Prostate gland (tissue), 2 donors: ENCODE measurements at places on chromosomes 11 and 22.

GRCh38 chr22:47215851-47216250 lies 453.4 kb downstream of the TBC1D22A start:
- no peak overlapping the region for H3K27ac ChIP-seq
- no peaks in the 10 kb centered on the region for H3K4me1 ChIP-seq
- DNase-seq: no peak
- no peak overlapping the region for H3K4me3 ChIP-seq

DNA sequence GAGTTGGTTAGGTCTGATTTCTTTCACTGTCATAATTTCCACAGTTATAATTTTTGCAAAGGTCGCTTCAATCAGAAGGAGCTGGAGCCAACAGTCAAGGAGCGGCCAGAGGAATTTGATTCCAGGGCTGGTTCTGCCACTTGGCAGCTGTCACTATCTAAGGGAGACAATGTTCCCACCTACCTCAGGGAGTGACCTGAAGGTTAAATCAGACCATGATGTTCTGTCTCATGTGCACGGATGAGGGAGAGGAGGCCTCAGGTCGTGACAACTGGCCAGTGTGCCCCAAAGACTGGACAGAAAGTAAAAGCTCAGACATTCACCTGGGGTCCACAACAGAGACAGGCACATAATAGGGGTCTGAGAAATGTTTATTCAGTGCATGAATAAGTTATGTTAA lies 7.6 kb downstream of the MRGPRD start:
- H3K36me3 ChIP-seq: no peaks in the 10 kb centered on the region
- H3K27me3 ChIP-seq: no peaks in the 10 kb centered on the region
- peaks cover 10% of the 10 kb centered on the region for H3K4me1 ChIP-seq
- H3K27ac ChIP-seq: no peak overlapping the region
- H3K4me3 ChIP-seq: no peak overlapping the region

DNA sequence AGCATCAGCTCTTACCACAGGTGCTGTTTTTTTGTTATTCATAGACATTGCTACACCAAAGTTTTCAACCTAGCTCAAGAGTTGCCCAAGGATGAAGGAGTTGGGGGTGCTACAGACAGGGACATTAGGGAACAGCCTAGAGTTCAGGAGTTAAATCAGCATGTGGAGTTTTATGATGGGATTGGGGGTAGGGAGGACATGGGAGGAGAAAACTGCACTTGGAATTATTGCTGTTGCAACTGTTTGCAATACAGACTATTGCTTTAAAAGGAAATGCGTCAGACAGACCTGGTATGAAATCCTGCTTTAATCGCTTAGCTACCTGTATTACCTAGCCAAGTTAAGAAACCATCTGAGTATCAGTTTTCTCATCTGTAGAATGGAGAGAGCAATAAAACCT lies 6.3 kb downstream of the TMA7B start:
- no peak for DNase-seq
- no peak overlapping the region for H3K4me3 ChIP-seq
- no peaks in the 10 kb centered on the region for H3K27me3 ChIP-seq
- H3K4me1 ChIP-seq: peaks cover 18% of the 10 kb centered on the region

DNA sequence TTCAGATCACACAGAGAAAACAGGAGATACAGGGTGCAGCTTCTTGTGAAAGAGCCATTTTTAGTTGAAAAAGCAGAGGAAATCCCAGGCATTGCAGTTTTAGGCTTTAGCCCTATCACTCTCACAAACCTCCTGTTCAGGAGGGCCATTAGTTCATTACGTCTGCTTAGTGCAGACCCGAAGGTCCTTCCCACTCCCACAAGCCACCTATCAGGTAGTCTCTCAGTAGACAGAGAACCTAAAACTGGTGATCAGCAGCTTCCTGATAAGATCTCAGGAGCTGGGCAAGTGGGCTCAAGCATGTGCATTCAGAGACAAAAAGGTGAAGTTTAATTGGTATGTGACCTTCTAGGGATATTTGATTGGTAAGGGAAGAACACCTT lies 4.3 kb downstream of the GLYAT start:
- no peak overlapping the region for H3K4me3 ChIP-seq
- no peaks in the 10 kb centered on the region for H3K4me1 ChIP-seq
- no peak for DNase-seq
- no peak overlapping the region for H3K27ac ChIP-seq
- no peaks in the 10 kb centered on the region for H3K36me3 ChIP-seq

DNA sequence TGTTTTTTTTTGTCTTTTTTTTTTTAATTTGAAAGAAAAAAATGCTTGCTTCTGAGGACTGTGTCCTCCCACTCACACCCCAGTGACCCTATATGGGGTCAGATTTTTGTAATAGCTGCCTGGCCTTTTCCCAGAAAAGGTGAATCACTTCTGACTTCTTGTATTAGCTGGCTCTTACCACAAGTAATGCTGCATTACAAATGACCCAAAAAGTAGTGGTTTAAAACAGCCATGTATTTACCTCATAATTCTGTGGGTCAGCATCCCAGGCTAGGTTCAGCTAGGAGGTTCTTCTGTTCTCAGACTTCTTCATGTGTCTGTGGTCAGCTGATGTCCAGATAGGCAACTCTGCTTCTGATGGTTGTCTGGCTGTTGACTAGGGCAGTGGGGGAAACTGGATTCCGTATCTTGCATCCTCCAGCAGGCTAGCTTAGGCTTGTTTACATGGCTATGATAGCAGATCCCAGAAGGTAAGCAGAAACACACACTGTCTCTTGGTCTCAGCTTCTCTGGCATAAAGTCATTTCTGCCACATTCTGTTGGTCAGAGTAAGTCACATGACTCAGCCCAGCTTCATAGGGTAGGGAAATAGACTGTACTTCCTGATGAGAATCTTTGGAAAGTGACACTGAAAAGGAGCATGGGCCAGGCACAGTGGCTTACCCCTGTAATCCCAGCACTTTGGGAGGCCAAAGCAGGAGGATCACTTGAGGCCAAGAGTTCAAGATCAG lies 19.5 kb downstream of the LHFPL7 start:
- no peaks in the 10 kb centered on the region for H3K36me3 ChIP-seq
- no peak overlapping the region for H3K4me3 ChIP-seq

- H3K27me3 ChIP-seq: peaks cover 22% of the 10 kb centered on the region
- DNase-seq: no peak
- no peaks in the 10 kb centered on the region for H3K4me1 ChIP-seq
Observed at GRCh38 chr22:49102367-49102766, 725.3 kb downstream of the BRD1 start.

DNA sequence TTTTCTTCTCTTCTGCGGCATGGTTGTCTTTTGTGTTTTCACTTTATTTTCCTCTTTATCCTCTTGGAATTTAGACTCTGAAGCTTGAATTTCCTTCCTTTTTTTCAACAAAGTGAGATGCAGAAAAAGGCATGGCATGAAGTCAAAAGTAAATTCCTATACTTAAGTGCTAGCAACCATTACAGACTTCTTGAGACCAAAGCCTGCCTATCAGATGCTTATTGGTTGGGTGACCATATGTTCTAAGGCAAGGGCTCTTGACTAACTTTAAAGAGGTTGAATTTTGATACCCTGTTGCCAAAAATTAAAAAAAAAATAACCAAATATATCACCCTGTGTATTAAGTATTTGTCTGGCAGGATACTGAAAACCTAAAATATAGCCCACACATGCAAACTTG lies 237.4 kb downstream of the TMEM135 start:
- no peaks in the 10 kb centered on the region for H3K36me3 ChIP-seq
- no peaks in the 10 kb centered on the region for H3K27me3 ChIP-seq
- no peak overlapping the region for H3K27ac ChIP-seq
- DNase-seq: no peak

- H3K27me3 ChIP-seq: no peaks in the 10 kb centered on the region
- H3K36me3 ChIP-seq: no peaks in the 10 kb centered on the region
- H3K4me3 ChIP-seq: no peak overlapping the region
- H3K27ac ChIP-seq: no peak overlapping the region
Observed at GRCh38 chr11:111123463-111124398, 121.8 kb upstream of the POU2AF2 start.

DNA sequence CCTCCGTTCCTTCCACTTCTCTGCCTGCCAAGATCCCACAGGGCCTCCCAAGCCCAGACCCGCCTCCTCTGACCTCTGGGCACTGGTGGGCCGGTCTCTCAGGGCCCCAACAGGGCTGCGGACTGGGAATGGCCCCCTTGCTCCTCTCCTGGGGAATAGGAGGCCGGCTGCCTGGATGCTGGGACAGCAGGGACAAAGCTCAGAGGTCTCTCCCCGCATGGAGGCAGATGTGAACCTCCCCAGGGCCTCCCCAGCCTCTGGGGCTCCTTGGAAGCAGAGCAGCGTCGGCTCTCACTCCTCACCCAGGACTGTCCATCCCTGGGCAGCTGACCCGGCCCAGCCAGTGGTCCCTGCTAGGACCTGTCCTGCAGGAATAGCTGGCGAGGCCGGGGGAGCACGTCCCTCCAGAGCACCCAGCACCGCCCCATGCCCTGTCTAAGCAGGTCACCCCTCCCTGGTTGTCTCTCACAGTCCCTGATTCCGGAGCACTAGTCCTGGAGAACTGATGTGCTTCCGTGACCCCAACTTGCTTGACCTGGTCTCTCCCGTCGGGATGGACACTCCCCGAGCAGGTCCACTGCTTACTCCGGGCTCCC lies 85.8 kb downstream of the RTL6 start:
- H3K36me3 ChIP-seq: no peaks in the 10 kb centered on the region
- H3K27me3 ChIP-seq: no peaks in the 10 kb centered on the region
- no peak overlapping the region for H3K27ac ChIP-seq
- H3K4me3 ChIP-seq: no peak overlapping the region
- no peak for DNase-seq

GRCh38 chr11:15406851-15407351 lies 292.2 kb downstream of the INSC start:
- H3K27ac ChIP-seq: no peak overlapping the region
- H3K36me3 ChIP-seq: no peaks in the 10 kb centered on the region
- H3K4me1 ChIP-seq: no peaks in the 10 kb centered on the region
- no peak for DNase-seq

DNA sequence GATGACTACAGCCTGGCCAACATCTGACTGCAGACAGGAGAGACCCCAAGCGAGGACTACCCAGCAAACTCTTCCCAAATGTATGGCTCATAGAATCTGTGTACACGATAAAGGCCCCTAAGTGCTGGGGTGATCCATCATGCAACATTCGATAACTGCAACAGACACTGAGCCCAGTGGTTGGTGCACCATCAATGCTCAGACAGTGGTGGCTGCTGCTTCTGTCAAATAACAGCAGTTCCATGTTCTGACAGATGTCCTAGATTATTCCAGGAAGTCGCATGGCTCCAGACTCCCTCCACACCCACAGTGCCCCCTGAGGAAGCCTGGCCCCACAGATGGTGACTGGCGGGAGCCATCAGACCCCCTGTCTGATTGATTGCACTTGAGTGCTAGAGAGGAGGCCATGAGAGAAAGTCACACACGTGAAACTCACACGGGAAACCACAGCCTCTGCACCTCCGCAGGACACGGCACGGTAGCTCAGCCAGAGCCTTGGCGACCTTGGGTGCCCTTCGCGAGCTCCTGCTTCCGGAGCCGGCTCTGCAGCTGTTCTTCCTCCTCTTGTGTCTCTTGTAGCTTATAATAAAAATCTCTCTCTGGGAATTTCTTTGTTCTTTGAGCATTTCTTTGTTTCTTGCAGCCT lies 1155.9 kb downstream of the TBC1D22A start:
- no peak for DNase-seq
- H3K27ac ChIP-seq: no peak overlapping the region
- no peaks in the 10 kb centered on the region for H3K27me3 ChIP-seq
- no peak overlapping the region for H3K4me3 ChIP-seq
- no peaks in the 10 kb centered on the region for H3K4me1 ChIP-seq
- H3K36me3 ChIP-seq: no peaks in the 10 kb centered on the region

- no peaks in the 10 kb centered on the region for H3K27me3 ChIP-seq
- H3K4me3 ChIP-seq: no peak overlapping the region
- no peak overlapping the region for H3K27ac ChIP-seq
- no peaks in the 10 kb centered on the region for H3K36me3 ChIP-seq
- no peak for DNase-seq
Observed at GRCh38 chr11:17343907-17344306, 7.7 kb upstream of the NCR3LG1 start.

DNA sequence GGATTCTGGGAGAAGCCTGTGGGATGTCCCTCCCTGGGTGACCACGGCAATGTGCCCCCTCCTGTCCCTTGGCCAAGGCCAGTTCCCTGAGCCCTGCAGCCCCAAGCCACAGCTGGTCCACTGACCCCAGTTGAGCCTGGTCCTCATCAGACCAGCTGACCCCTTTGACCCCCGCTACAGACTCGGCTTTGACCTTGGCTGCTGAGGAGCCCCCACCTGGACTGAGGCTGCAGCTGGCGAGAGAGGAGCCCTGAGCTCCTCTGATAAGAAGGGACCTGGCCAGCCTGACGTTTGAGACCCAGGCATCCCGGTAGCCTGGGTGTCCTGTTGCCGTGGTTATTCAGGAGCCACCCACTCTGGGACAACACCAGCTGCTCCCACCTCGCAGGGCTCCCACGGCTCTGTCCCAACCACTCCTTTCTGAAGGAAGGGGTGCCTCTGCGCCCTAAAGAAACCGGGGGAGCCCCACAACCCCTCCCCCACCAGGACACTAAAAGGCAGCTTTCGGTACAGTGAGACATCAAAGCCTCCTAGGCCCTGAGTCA lies 3.0 kb downstream of the ASCL2 start:
- peak; percentile 3 for DNase-seq
- H3K4me1 ChIP-seq: peaks cover 11% of the 10 kb centered on the region
- no peak overlapping the region for H3K27ac ChIP-seq

DNA sequence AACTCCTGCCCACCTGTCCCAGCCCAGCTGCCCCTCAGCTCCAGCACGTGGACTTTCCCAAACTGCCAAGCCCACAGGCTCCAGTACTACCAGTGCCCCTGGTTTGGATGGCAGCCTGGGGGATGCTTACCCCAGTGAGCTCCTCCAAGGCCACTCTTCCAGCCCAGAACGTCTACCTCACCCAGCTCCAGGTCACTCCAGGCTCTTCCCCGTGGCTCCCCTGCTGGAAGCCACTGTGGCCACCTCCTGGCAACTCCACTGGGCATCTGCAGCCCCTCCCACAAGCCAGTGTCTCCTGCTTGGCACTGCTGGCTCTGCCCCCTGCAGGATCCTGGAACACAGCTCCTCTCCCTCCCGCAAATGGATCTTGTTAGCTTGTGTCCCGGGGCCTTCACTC lies 29.3 kb downstream of the LMO1 start:
- H3K4me1 ChIP-seq: no peaks in the 10 kb centered on the region
- H3K27ac ChIP-seq: no peak overlapping the region
- H3K4me3 ChIP-seq: no peak overlapping the region
- H3K36me3 ChIP-seq: no peaks in the 10 kb centered on the region
- DNase-seq: no peak

GRCh38 chr11:113895367-113896155 lies 9.0 kb upstream of the HTR3B start:
- no peaks in the 10 kb centered on the region for H3K36me3 ChIP-seq
- peak; percentile 42 for DNase-seq
- no peak overlapping the region for H3K4me3 ChIP-seq
- no peaks in the 10 kb centered on the region for H3K27me3 ChIP-seq
- H3K27ac ChIP-seq: no peak overlapping the region

GRCh38 chr11:103585911-103586310 lies 450.5 kb upstream of the DDI1 start:
- H3K27me3 ChIP-seq: no peaks in the 10 kb centered on the region
- H3K36me3 ChIP-seq: no peaks in the 10 kb centered on the region
- no peak overlapping the region for H3K4me3 ChIP-seq
- H3K27ac ChIP-seq: no peak overlapping the region
